ENCODE measurements at places on chromosomes 11 and 22.

GRCh38 chr11:30729187-30729713 is 143.1 kb upstream of the MPPED2 start:
- DNase-seq: no peak

DNA sequence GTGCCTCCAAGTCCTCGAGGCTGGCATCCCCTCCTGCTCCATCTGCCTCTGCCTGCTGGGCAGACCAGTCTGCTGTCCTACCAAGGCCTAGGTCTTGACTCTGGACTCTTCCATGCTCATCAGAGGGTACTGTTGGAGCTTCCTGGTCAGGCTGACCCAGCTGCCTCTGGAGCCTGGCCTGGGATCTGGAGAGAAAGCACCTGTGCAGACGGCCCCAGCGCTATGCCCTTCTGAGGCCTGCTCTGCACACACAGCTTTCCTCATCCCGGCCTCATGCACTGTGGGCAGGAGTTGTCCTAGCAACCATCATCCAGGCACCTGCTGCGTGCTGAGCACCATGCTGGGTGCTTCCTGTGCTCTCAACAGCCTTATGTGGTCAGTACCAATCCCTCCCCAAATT is 70.8 kb downstream of the CDKN1C start:
- no peak for DNase-seq

DNA sequence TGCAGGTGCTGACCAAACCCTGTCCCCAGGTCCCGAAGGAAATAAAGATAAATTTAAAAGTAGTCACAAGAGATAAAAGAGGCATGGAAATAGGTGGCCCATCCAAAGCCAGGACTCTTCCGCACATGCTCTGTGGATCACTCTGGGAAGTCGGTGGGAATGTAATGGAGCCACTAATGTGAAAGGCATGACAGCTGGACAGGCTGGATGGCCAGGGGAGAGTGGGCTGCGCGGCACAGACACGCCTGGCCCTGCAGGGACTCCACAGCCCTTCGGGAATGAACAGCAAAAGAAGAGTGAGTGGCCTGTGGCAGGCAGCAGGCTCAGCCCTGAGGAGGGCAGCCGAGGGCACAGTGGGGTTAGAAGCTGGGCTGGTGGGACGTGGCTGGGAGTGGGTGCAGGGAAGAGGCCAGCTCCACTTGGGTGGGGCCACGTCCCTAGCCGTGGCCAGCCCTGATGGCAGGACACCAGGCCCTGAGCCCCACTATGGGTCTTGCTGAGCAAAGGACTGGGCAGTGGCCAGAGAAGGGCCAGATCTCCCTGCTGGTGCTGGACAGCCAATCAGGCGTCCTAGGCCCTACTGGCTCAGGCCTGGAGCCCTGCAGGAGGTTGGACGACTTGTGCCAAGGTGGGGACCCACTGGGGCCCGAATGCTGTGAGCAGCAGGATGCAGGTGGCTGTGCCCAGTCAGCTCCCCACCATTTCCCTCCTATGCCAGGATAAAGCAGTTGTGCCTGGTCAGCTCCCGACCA is 31.3 kb upstream of the GNB1L start:
- DNase-seq: no peak

DNA sequence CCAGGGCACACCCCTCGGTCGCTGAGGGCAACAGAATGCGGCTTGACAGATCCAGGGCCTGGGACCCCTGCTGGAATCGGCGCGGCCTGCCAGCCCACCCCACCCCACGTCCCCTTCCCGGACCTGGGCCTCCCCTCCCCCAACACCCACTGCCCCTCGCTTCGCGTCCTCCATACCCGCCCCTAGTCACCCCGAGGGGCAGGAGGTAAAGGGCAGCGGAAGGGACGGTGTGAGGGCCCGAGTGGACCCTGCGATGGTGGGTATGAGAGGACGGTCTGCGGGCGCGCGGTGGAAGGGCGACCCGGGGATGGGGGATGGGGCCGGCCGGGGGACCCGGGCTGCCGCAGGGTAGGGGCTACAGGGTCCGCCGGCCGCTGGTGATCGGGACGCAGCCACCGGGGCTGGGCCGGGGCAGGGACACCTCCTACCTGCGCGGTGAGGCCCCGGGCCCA is 311 bp downstream of the APBB1 start:
- DNase-seq: peak; percentile 64

- peak; percentile 84 for DNase-seq
Observed at GRCh38 chr22:50530877-50531545, 1.2 kb upstream of the TYMP start.

GRCh38 chr11:19605520-19606371 is 106.9 kb upstream of the NAV2 start:
- DNase-seq: no peak

DNA sequence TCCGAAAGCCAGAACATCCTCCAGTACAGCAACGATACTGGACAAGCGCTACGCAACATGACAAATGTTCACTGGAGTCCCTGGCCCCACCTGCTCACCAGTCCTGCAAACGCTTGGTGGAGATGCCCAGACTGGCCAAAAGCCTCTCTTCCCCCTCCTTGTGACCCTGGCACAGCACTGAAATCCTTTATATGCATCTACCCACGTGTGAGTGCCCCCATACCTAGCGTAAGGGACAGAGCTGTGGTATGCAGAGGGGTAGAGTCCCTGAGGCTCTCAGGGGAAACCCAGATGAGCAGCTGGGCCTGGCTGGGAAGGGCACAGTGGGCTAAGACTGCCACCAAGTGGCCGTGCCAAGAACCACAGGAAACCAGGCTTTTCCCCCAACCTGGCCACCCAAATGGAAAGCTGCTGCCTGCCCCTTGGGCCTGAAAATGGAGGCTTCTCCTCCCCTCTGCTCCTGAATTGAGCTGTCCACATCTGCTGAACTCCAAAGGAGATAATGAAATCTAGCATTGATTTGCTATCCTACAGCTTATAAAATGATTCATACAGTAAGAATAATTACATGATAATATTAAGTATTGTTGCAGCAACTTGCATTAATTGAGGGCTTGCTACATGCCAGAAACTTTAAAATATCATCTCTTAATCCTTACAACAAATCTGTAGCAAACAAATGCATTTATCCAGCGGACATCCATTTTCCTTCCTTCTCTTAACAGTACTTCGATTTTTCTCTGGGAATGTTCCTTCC is 24.8 kb upstream of the TTC12 start:
- DNase-seq: peak; percentile 81

DNA sequence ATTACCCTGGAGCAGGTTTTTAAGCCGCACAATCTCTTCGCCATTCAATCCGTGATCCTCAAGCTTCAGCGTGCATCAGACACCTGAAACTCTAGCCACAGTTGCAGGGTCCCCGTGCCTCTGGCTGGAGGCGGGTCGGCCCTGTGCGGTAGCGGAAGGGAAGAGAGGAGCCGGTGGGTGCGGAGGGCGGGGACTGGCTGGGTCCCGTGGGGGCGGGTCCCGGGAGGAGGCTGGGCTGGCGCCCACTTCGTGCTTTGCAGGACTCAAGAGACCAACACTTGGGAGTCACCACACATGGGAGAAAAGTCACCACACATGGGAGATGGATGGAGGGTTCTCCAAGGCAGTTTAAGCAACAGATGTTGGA is 772 bp downstream of the C22orf15 start:
- peak; percentile 74 for DNase-seq

DNA sequence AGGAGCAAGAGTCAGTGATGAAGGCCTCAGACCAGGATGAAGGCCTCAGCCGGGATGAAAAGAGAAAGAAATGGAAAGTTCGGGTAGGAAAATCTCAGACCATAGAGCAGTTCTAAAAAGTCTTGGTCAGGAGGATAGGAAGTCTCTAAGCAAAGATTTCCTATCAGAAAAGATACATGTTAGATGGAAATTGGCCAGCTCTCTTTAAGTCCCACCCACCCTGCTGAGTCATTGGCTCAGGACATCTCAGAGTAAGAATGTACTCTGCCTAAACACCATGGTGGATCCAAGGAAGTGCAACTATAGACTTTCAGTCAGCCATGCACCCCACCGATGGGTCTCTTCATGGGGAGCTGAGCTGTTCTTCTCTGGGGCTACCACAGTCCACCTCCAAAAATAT is 4.4 kb downstream of the OR8B3 start:
- no peak for DNase-seq

DNA sequence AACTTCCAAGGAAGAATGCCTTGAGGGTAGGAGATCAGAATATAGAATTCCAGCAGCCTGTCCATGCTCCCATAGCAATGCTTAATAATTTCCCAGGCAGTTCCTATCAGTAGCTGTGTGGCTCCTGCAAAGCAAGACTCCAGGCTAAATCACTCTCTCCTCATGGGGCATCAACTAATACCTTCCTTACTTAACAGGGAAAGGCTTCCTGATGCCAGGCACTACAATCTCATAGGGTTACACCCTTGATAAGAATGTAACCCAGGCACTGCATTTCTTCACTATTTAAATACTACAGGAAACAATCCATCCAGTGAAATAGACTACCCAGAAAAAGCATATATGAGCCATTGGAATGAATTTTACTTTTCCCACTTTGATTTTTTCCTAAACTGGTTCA is 615.0 kb upstream of the ARHGAP42 start:
- DNase-seq: no peak

- DNase-seq: peak; percentile 62
Observed at GRCh38 chr11:61679893-61680621, at the start of gene DAGLA. DAGLA (plus strand) TSS chr11:61680391; CDS start chr11:61720156, 39,765 bp downstream.

- no peak for DNase-seq
Observed at GRCh38 chr11:10514709-10515108, 26.3 kb downstream of the RNF141 start.

- DNase-seq: no peak
Observed at GRCh38 chr11:64851831-64852351, 7.4 kb upstream of the CDC42BPG start.

- DNase-seq: no peak
Observed at GRCh38 chr11:66121466-66121865, 51.4 kb downstream of the PACS1 start.

DNA sequence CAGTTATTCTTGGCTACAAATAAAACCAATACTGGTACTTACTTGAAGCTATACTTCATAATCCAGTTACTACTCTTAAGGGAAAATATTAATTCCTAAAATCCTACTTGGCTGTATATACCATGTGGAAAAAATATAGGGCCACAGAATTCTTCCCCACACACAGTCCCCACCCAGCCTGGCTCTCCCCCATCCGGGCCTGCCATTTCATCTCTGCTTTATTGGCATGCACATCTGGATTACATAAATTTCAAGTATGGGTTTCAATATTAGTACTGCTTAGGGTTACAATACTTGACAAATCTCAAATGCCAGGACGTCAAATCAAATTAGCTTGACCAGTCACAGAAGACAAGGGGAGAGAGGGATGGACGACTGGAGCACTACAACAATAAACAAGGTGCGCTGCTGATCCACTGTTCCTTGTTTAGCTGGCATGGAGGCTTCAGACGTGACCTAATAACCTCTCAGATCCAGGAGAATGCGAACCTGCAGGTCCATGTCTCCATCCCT is 81.4 kb downstream of the ABTB2 start:
- no peak for DNase-seq

GRCh38 chr11:71185411-71185810 is 67.0 kb downstream of the SHANK2 start:
- DNase-seq: peak; percentile 4

- DNase-seq: peak; percentile 39
Observed at GRCh38 chr11:111911563-111912401, at the start of gene CRYAB. CRYAB (minus strand) TSS chr11:111911770; CDS start chr11:111911724, 46 bp downstream.

GRCh38 chr11:70604630-70605467 is 206.5 kb downstream of the CTTN start:
- DNase-seq: no peak

- no peak for DNase-seq
Observed at GRCh38 chr11:75715688-75716087, 1.9 kb upstream of the MOGAT2 start.

- no peak for DNase-seq
Observed at GRCh38 chr11:11467312-11467711, 114.3 kb upstream of the CSNK2A3 start.

GRCh38 chr11:85863855-85864254 is 8.7 kb downstream of the CCDC83 start:
- DNase-seq: no peak

GRCh38 chr22:40004836-40005235 is 10.1 kb downstream of the FAM83F start:
- no peak for DNase-seq
